ENCODE measurements at places on chromosomes 13 and 19.

- DNase-seq: peak; percentile 42
Observed at GRCh38 chr19:38877781-38878574, at the start of gene RINL. TSS of gene RINL (minus strand) at chr19:38878275. CDS start at chr19:38876742, 1,533 bp downstream.

DNA sequence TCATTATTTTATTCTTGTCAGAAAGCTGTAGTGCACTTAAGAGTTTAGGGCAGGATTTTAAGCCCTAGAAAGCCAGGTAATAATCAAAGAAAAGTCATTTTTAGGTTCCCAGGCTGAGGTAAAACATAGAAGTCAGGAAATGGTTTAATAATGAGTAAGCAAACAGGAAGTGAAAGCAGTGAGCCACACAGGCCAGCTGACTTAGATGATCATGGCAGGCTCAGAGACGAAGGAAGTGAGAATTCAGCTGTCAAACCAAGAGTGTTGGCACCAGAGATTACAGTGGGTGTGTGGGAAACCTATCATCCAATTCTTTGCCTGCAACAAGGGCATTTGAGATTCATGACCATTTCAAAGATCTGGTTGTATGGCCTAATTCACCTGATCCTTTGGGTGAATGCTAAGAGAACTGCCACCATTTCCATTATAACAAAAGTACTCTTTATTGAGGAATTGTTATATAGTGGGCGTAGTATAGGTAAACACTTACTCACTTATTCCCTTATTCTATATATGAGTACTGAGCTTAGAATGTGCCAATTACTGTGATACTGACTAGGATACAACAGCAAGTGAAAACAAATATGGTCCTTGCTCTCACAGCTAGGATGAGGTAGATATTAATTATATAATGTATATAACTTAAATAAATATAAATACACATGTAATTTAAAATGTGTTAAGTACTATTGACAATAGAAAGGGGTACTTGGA is 103.7 kb upstream of the EDNRB start:
- no peak for DNase-seq

GRCh38 chr19:1811472-1811894 is 593 bp downstream of the ATP8B3 start:
- peak; percentile 19 for DNase-seq

- DNase-seq: no peak
Observed at GRCh38 chr19:54952591-54953344, 5.4 kb upstream of the NLRP7 start.

DNA sequence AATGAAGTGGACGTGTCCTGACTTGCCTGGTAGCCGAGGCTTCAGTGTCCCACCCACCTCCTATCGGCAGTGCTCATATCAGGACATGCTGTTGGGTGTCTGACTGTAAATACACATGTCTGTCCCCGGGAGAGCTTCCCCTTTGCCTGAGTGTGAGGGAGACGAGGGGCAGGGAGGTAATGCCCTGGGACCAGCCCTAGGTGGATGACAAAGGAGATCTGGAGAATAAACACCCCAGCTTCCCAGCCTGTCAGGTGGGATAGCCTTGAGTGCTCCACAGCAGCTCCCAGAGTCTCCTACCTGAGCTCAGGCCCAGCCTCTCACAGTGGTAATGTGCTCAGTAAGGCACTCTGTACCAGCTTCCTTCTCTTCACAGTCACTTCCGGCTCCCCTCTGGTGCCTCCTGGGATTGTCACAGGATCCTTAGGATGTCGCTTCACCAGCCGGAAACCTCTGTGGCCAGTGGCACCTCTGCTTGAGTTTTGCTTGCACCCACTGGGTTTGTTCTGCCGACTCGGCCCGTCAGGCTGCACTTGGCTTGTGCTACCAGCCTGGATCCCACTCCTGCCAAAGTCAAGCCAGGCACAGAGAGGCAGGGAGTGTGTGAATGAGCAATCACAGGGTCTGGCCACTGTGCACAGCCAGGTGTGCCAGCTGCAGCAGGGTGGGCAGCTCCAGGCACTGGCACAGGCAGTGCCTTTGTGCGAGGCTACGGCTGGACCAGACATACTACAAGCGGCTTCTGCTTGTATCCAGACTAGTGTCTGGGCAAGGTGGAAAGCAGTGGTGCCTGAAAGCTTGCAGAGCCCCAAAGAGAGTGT is 54.4 kb upstream of the RGCC start:
- DNase-seq: no peak

DNA sequence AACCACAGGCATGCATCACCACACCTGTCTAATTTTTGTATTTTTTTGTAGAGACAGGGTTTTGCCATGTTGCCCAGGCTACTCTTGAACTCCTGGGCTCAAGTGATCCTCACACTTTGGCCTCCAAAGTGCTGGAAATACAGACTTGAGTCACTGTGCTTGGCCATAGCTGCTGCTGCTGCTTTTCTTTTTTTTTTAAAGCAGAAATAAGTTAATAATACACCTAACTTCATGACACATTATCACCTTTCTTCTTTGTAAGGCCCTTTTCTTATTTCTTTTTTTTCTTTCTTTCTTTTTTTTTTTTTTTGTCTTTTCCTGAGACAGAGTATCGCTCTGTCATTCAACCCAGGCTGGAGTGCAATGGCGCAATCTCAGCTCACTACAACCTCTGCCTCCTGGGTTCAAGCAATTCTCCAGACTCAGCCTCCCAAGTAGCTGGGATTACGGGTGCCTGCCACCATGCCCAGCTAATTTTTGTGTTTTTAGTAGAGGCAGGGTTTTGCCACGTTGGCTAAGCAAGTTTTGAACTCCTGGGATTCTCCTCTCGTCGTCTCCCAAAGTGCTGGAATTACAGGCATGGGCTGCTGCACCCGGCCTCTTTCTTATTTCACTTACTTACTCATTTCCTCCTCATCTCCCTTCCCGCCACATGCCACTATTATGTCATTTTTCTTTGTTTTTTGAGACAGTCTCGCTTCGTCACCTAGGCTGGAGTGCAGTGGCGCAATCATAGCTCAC is 8.7 kb downstream of the SHKBP1 start:
- no peak for DNase-seq

GRCh38 chr13:80814541-80814940 is 473.6 kb upstream of the SPRY2 start:
- DNase-seq: no peak

- DNase-seq: no peak
Observed at GRCh38 chr13:30061217-30061616, 210.8 kb upstream of the UBL3 start.

DNA sequence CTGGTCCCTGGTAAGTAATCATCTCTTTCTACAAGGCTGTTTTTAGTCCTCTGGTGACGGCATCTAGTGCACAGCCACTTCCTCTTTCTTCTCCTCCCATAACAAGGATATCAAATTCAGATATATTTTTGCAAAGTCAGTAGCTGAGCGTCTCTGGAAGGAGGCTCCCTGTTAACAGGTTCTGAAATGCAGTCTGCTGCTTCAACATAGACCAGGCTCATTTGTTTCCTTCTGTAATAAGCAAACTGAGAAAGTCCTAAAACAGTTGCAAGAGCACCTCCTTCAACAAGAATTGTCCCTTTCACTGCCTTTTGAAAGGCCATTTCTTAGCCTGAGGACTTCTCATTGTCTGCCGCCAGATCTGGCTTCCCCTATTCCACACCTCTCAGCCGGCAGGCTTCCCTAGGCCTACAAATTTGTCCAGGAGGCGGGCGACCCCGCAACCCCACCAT is 7.4 kb upstream of the ZSCAN5A start:
- no peak for DNase-seq

GRCh38 chr19:17370026-17370587 is 7.0 kb downstream of the PLVAP start:
- no peak for DNase-seq

DNA sequence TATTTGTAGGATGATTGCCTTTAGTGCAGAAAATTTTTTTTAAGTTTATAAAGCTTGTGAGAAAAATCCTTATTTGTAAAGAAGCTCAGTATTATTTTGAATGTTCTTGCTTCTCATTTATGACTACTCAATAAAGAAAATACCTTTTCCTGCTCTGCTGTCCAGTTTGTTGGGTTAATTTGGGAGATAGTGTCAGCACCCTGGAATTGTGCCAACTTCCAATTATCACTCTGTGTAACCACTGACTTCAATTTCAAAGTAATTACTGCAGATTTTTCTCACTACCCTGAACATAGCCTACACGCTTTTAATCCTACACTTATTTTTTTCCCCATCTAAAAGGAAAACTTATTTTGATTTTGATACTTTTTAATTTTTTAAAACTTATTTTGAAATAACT is 93.1 kb downstream of the GGACT start:
- DNase-seq: no peak

DNA sequence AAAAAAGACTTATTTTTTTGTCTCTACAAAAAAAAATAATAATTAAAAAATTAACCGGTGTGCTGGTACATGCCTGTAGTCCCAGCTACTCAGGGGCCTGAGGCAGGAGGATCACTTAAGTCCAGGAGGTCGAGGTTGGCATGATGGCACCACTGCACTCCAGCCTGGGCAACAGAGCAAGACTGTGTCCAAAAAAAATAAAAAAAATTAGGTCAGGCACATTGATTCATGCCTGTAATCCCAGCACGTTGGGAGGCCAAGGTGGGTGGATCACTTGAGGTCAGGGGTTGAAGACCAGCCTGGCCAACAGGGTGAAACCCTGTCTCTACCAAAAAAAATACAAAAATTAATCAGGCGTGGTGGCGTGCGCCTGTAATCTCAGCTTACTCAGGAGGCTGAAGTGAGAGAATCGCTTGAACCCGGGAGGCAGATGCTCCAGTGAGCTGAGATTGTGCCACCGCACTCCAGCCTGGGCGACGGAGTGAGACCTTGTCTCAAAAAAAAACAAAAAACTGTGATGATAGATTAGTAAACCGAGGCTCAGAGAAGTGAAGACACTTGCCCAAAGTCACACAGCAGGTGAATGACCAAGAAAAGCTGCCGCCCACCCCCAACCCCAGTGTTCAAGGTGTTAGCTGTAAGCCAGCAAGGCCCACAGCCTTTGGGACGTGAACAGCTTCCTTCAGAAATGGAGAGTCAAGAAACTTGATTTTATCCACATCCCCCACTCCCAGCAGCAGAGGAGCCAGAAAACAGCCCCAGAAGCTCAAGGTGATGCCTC is 9.4 kb downstream of the RNU6-9 start:
- no peak for DNase-seq

- no peak for DNase-seq
Observed at GRCh38 chr19:7830823-7831222, 805 bp downstream of the EVI5L start.

- no peak for DNase-seq
Observed at GRCh38 chr13:67515895-67516294, 285.8 kb upstream of the PCDH9 start.

DNA sequence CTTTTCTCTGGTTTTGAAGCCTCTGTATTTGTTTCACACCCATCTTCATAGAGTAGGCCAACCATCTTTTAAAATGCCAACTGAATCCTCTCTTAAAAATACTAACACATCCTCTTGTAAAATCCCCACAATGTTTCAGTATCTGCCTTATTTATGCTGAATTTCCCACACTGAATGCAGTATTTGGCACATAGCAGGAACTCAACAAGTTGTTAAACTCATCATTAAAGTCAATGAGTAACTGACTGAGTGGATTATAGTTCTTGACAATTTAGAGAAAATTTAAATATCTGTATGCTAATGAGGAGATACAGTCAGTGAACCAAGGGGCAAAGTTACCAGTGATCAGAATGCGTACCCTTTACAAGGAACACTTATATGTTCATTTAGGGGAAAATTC is 505.5 kb upstream of the PCDH9 start:
- no peak for DNase-seq

DNA sequence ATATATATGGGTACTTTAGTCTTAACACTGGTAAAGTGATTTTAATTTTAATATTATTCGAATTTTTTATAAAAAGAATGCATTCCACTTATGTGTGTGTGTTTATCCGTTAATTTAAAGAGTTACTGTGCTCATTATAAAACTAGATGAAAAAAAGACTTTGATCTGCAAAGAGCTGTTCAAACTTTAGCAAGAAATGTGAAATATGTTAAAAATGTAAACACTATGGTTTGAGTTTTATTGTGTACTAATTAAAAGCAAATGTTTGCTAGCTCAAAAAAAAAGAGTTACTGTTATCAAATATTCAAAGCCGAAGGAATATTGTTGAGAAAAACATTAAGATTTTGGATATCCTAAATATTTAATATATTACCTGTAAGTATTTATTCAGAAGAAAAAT is 34.5 kb downstream of the UFM1 start:
- no peak for DNase-seq

DNA sequence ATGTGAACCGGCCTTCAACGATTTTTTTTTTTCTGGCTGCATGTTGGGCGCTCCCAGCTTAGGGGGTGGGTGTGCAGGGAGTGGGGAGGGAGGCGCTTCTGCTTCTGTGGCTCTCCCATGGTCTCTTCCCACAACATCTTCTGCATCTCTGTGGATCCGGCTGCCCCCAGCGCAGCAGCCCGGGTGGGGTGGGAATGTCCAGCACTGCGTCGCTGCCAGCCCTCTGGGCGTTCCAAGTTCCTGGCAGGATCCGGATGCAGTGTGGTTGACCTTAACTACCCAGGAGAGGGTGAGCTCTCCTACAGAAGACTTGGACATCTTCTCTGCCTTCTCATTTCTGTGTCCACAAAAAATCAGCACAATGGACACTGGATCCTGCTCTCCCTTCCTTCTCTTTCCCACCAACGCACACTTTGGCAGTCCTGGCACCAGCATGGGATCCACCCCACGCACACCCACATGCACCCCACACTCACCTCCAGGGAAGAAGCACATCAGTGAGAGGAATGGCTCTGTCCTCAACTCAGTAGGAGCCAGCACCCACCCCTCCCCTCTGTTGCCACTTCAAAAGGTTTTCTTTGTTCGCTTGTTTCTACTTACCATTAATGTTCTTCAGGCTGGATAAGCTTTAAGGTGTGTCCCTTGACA is 177.3 kb downstream of the COL4A1 start:
- DNase-seq: no peak

DNA sequence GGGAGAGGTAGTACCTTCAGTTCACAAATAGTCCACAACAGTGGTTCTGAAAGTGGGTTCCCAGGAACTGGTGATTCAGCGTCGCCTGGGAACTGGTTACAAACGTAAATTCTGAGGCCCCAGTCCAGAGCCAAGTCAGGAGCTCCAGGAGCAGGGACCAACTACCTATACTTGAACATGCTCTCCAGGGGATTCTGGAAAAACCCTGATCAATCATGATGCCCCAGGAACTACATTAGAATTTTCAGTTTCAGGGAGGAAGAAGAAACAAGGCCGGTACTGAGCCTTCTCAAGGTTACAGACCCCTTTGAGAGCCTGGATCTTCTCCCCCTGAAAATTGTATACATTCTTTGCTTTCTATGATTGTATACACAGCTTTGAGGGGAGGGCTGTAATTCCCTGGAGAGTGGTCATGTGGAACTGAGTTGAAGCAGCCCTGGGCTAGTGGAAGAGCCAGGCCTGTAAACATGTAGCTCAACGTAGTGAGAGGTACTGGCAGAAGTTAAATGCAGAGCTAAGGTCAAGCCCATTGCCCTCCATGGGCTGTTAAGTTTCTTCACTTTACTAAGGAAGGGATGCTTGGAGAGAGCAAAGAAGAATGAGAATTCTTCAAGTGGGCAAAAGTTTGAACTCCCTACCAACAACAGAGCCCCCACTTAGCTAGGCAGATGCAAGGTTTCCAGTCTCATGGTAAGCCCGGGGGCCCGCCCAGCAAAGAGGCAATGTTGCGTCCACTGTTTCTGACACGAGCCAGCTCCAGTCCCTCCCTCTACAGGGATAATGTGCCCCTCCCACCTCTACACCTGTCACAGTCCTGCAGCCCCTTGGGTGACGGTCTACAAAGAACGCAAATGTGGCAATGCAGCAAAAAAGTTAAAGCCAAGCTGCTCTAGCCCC is 17.0 kb downstream of the DOCK9 start:
- no peak for DNase-seq

Measured in stimulated activated CD4-positive, alpha-beta T cell treated with anti-CD3 and anti-CD28 coated beads, Interleukin-1b, Interleukin-23, amount 100 ng/mL, for 1 hour (primary cell).